HT-29 (cell line): ENCODE measurements at places on chromosomes 4 and X.

GRCh38 chr4:110154582-110154981, 43.8 kb downstream of the ELOVL6 start:
- no peak for DNase-seq

GRCh38 chr4:125522992-125523391, 208.2 kb downstream of the FAT4 start:
- no peak for DNase-seq

- DNase-seq, result no peak
Measured at GRCh38 chr4:118005883-118006282, 28.4 kb upstream of the NDST3 start.

- no peak for DNase-seq
Measured at GRCh38 chr4:142169216-142169615, 532.8 kb downstream of the IL15 start.

GRCh38 chr4:146957237-146957636, 11.6 kb upstream of the TTC29 start:
- no peak for DNase-seq

DNA sequence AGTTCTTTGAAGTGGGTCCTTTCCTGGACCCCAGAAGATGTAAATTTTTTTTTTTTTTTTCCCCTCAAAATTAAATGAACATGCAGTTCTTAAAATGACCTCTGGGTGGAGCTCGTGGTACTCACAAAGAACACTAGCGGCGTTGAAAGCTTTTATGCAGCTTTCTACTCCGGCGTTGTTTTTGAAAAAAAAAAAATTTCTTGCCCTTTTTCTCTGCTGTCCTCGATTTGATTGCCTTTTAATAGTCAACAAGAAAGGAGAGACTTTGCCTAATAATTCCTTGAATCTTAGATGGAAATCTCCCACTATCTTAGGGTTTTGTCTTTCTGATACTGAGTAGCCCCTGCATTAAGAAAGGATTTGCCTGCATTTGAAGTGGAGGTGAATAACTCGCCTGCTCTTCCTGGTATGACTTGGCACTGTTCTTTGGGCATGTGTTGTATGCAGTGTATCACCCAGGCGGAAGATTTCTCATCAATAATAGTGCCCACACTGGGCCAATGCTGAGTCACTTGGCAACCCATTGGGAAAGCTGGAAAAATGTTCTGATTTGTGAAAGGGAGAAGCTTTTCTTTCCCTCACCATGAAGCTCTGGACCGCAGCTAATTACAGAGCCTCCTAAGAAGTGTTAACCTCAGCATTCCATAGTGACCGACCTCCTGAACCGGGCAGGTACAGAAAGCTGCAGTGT, 104.0 kb downstream of the PHEX start:
- DNase-seq, result peak; percentile 82

DNA sequence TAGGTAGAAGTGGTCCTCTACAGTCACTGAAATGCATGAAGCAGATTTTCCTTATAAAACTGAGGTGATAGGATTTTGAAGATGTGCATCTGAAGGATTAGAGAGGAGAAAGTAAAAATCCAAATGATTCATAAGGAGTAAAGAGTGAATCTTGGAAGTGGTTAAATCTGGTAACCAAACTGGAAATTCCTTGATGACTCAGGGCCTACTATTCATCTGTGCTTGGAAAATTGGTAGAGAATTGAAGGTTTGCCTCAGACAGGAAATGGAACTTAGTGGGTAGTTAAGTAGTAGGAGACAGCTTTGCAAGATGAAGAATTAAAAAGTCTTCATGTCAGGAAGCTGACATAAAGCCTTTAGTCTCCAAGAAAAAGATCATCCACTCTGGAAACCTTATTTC, 368.9 kb upstream of the CTSO start:
- DNase-seq, result no peak

- peak; percentile 44 for DNase-seq
Measured at GRCh38 chr4:76545226-76545884, 110.3 kb downstream of the SHROOM3 start.

- no peak for DNase-seq
Measured at GRCh38 chrX:154057791-154058190, 38.1 kb upstream of the IRAK1 start.

DNA sequence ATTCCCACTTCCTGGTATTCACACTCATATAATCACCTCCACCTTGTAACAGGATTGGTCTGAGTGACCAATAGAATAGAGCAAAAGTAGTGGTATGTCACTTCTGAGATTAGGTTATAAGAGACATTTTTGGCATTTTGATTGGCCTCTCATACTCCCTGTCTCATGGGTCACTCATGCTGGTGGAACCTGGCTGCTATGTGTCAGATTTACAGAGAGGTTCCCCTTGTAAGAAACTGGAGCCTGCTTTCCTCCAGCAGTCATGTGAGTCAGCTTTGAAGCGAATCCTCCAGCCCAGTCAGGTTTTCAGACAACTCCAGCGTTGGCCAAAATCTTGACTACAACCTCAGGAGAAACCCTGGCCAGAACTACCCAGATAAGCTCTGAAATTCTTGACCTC, 2.6 kb upstream of the OTUD4 start:
- DNase-seq, result no peak

DNA sequence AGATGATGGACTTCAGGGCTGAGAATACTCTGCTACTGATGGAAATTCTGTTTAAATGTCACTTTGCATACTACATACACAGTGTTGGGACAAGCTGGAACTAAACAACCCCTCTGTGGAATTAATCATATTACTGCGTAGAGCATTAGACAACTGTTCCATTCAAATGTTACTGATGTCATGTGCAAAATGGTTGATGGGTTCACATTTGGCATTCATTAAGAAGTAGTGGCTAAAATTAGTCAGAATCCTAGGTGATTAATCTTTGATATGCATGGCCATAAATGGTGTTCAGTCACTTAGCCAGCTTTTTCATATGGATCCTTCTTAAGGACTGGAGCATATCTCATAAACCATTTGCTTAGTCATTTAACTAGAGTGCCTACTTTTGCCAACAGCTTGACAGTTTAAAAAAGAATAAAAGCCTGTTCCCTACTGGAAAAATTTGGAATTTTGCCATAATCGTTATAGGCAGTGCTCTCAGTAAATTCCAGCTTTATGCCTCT, 105.2 kb downstream of the RNF150 start:
- DNase-seq, result no peak

DNA sequence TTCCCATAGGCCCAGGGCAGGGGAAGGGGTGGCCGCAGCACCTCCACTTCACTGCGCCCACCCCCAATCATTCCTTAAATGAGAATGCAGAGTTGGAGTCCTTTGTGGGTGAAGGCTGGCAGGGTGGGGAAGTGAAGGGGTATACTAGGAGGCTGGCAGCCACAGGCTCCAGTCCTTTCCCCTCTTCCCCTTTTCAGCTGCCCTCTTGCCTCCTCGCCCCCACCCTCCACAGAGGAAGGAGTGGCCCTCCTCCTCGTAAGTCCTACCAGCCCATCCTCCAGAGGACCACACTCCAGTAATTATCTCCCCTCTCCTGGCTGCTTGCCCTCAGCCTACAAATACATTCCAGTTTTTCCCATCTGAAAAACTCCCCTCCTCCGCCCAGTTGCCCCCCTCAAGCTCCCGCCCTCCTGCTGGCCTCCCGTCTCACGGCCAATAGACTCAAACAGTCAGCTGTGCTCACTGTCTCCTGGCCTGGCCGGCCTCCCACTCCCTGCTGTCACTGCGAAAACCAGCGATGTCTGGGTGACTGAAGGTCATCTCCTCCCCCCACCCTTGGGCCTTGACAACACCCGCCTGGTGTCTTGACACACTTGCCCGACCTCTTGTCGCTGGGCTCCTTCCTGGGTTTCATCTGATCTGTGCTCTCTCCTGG, 38.8 kb downstream of the EFNB1 start:
- DNase-seq, result no peak

- DNase-seq, result no peak
Measured at GRCh38 chrX:30612250-30612655, 34.7 kb upstream of the TASL start.

DNA sequence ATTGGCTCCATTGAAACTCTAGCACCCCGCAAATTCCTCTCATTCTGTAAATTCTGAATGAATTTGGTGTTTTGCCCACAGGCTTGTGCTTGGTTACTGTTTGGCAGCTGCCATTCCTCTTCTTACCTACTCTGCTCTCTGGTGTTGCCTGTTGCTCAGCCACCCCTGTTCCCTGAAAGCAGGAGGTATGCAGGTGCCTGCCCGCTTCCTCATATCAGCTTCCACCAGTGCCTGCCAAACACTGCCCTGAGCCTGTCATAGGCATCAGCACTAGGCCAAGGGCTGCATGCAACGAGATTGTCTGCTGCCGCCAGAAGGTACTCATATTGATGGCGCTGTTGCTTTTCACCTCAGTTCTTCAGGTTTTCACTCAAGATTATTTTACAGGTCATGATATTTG, 978.1 kb downstream of the C4orf33 start:
- DNase-seq, result no peak

GRCh38 chr4:78081541-78081940, 24.4 kb downstream of the FRAS1 start:
- no peak for DNase-seq

GRCh38 chr4:13432453-13432852, 51.7 kb downstream of the RAB28 start:
- DNase-seq, result no peak

GRCh38 chr4:107619066-107619465, 101.0 kb downstream of the PAPSS1 start:
- no peak for DNase-seq

- no peak for DNase-seq
Measured at GRCh38 chr4:55499495-55499894, 47.2 kb downstream of the CLOCK start.

DNA sequence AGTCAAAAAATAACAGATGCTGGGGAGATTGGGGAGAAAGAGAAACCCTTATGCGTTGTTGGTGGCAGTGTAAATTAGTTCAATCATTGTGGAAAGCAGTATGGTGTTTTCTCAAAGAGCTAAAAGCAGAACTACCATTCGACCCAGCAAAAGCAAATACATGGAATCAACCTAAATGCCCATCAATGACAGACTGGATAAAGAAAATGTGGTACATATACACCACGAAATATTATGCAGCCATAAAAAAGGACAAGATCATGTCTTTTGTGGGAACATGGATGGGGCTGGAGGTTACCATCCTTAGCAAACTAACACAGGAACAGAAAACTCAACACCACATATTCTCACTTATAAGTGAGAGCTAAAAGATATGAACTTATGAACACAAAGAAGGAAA, 188.9 kb downstream of the CAMK2D start:
- no peak for DNase-seq

- no peak for DNase-seq
Measured at GRCh38 chrX:10576777-10577447, 43.5 kb downstream of the MID1 start.

- DNase-seq, result no peak
Measured at GRCh38 chrX:134669378-134670098, 11.3 kb upstream of the PLAC1 start.

DNA sequence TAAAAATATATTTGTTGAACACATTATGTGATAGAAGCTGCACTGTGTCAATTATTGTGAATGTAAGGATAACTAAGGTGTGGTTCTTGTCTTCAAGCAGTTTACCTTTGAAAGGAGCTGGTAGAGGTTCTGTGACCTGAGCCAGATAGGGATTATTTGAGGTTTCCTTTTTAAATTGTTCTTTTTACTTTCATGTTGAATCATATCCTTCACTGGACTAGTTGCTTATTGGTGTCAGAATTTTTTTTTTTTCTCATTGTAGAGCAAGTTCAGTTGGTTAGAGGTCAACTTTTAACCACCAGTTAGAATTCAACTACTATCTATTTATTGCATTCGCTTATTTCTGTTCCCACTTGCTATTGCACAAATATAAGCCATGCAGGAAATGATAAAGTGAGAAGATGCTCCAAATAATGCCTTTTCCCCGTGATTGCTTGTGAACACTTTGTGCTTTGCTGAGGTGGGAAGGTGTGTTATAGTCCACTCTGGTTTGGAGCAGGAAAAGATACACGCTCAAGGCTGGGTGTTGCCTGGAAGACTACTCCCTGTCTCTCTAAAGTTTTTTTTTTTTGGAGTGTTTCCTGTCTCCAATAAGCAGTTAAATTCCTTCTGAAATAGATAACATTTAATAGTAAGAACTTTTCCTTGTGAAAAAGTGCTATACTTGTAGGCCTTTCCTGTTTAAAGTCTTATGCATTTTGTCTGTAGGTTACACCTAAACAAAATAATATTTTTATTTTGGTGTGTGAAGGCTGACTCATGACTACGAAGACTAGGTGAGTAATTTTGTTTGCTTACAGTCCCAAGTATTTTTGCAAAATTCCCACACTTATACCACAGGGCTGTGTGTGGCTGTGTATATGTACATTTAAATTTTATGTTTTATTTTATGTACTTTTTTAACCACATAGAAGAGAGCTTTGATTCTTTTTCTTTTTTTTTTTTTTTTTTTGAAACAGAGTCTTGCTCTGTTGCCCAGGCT, 83.8 kb upstream of the LCORL start:
- DNase-seq, result no peak

GRCh38 chrX:125132274-125132673, 187.4 kb upstream of the TEX13C start:
- peak; percentile 13 for DNase-seq

- no peak for DNase-seq
Measured at GRCh38 chrX:42664680-42665079, 113.3 kb downstream of the PPP1R2C start.

- DNase-seq, result no peak
Measured at GRCh38 chr4:84498203-84498934, 723 bp downstream of the NKX6-1 start.

GRCh38 chr4:99099311-99099710, 10.7 kb upstream of the ADH5 start:
- DNase-seq, result no peak

DNA sequence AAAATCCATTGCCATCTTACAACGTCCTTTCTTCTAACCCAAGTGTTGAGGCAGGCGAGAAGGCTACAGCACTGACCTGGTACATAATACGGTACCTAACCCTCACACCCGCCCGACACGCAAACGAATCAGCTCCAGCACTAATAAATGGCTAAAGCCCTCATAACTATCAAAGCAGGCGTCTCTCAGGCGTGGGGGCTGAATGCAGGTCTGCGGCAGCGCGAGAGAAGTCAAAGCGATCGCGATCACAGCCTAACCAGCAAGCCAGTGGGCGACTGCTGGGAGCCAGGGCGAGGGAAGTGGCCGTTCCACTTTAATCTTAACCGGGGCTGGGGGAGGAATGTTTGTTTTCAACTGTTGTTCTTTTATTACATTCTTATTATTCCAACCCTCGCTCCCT, 1.5 kb downstream of the CDX4 start:
- no peak for DNase-seq

- DNase-seq, result no peak
Measured at GRCh38 chrX:119833905-119834304, 18.9 kb downstream of the UPF3B start.

DNA sequence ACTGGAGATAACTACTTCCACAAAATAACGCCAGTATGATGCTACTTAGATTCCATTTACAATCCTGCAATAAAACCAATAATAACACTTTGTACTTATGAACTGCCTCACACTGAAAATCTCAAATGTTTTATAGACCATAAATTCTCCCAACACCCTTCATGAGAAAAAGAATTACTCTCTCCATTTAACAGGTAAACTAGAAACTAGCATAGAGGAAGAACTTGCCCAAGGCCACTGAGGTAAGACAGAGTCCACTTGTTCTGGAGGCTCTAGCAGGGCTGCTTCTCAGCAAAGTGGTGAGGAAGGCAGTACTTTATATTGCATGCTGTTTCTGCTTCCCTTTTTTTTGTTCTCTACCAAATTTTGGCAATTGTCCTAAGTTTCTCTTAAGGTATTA, 11.5 kb upstream of the BMP3 start:
- peak; percentile 39 for DNase-seq
